ENCODE measurements at places on chromosomes 16 and 17.

GRCh38 chr17:49587366-49588073 is 11.8 kb downstream of the NXPH3 start:
- DNase-seq, result no peak

GRCh38 chr17:61219460-61219859 is 180.2 kb upstream of the TBX2 start:
- DNase-seq, result no peak

DNA sequence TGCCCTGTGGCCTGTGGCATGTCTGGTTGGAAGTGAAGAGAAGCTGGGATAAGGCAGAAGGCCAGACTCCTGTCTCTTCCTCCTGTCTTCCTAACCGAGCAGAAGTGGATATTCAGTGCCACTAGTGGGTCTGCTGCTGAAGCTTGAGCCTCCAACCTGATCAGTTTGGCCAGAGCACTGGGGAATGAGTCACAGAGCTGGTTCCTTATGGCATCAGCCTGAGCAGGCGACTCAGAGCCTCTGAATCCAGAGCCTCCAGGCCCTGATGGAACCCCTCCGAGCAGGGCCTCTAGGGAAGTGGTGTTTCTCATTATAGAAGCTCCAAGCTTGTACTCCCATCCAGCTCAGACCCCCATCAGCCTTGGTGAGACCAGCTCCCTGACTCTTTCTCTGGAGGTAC is 2.0 kb downstream of the WSCD1 start:
- DNase-seq, result no peak

GRCh38 chr17:3913531-3914311 is 2.5 kb downstream of the P2RX1 start:
- DNase-seq, result peak; percentile 86

- DNase-seq, result no peak
Measured at GRCh38 chr17:59353106-59353854, 21.8 kb downstream of the YPEL2 start.

DNA sequence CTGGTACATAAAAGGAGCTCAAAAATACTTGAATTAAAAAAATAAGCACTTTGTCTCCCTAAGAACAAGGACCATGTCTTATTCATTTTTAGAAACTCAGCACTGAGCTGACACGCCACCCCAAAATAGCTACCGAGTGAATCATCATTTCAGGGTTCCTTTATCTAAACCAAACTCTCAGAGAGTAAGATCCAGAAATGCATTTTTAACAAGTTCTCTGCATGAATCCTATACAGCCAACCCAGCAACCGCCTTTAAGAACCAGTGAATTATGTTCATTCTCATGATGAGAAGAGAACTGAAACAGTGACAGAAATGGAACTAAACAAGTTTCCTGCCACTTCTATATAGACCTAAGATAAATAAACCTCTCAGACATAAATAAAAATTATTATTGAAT is 8.7 kb downstream of the C16orf87 start:
- DNase-seq, result no peak

DNA sequence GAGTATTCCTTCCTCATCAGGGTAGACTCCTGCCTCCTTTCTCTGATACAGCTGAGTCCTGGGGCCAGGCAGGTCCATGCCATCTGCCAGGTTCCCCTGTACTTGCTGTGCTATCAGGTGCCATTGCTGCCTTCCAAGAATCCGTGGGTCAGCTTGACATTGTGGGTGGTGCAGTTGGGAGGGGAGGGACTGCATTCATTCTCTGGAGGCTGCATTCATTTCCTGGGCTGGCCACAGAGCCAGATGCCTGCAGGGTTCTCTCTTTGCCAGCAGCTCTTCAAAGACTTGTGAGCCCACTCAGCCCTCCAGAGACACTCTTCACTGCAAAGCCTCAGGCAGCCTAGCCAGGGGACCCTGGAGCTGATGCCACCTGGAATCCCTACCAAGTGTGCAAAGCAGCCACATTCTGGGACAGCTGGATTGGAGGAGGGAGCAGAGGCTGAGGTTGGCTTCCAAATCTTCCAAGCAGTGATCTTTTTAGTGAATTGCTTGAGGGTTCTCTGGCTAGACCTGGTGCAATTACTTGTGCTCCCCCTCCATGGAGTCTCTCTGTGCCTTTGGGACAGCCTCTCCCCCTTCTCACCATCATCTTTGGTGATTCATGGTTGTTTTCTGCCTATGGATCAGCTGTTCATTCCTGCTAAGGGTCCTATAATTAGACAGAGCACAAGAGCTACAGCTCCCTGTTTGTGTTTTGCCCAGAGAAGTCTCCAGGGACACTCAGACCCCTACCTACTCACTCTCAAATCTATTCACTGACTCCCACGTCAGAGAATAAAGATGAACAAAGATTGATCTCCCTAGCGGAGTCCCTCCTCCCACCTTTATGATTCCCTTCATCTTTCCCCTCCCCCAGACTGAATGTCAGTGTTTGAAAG is 20.9 kb downstream of the ANKFN1 start:
- DNase-seq, result no peak

GRCh38 chr17:50220811-50221210 is 19.4 kb upstream of the COL1A1 start:
- DNase-seq, result no peak

DNA sequence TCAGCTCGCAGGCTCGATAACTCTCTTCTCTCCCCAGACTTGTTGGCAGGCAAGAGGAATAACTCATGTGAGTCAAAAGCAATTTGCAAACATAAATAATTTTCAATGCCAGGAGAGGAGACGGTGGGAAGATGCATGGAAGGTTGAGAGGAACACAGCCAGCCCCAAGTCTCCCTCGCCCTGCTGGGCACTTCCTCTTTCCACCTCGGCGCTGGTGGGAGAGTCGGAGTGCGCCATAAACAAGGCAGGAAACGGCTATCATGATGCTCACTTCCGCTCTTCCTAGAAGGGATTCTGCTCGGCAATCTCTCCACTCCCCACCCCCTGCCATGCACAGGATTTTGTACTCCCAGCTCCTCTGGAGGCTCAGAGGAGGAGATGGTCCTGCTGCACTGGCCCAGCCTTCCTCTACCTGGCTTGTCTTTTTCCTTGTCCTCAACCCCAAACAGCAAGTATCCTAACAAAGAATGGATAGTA is 13.0 kb downstream of the CBX4 start:
- no peak for DNase-seq

GRCh38 chr16:83878838-83879237 is 20.1 kb upstream of the MLYCD start:
- peak; percentile 18 for DNase-seq

Data from erythroblast (primary cell).